Inflammatory macrophage treated with lipopolysaccharide for 4 hours (primary cell): ENCODE measurements at places on chromosomes 11 and 22.
A peak's percentile ranks its signal among the peaks of the same experiment; 100 is the strongest.

DNA sequence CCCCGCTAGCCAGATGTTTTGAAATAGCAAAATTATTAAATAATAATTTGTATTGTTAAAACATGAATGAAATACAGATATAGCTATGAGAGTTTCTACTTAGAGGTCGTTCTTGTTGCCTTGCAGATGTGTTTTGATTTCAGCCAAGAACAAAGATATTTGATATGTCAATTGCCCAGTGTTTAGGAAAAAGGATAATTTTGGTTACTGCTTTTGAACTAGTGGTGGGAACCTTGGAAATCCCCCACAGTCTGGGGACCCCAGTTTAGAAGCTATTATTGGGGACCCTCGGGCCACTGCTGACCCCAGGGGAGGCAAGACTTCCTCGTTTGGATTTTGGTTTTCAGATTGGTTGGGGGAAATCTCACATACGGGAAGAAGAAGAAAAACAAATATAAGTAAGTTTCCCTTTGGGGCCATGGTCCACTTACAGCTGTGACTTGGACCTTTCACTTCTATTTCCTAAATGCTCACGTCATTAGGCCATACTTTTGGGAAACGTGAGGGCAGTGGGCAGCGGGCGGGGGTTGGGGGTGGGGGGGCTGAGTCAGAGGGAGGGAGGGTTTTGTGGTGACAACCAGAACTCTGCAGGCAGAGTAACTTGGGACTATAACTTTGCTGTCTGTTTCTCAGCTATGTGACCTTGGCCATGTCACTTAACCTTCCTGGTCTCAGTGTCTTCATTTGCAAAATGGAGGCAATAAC lies 37.0 kb downstream of the LDLRAD3 start:
- DNase-seq, result peak; percentile 80

DNA sequence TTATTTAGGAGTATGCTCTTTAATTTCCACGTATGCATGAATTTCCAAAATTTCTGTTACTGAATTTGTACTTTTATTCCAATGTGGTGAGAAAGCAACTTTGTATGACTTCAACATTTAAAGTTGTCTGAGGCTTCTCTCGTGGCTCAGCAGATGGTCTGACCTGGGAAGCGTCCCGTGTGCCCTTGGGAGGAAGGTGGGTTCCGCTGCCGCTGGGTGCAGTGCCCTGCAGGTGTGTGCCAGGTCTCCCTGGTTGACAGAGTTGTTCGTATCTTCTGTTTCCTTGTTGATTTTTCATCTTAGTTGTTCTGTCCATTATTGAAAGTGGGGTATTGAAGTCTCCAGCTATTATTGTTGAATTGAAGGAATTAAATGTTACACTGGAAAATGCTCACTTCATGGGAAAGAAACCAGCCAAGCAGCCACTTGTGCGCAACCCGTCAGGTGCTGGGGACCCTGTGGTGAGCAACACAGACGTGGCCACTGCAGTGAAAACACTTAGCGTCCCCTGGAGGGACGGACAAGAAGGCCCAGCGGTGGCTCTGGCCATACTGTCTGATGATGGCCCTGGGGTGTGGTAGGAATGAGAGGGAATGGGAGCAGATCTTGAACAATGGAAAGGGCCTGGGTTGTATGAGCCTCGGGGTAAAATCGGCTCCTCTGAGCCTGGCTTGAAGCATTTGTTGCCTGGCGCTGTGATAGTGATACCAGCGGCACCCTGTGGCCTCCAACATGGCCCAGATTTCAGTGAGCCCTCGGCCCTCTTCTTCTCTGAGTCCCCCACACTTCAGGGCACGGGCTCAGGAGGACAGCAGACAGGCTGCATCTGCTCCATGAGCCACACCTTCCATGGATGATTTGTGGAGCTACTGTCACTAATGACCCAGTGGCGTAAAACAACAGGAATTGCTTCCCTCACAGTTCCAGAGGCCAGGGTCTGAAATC lies 31.5 kb upstream of the KRTAP5-7 start:
- DNase-seq, result no peak

- no peak for DNase-seq
Measured at GRCh38 chr11:60831501-60832079, 10.3 kb upstream of the CCDC86 start.

GRCh38 chr22:46915950-46916730 lies 153.7 kb downstream of the TBC1D22A start:
- no peak for DNase-seq

- DNase-seq, result no peak
Measured at GRCh38 chr11:87560352-87560751, 522.6 kb downstream of the TMEM135 start.
